NK-92 treated with Interleukin-12 subunit alpha and Interleukin-12 subunit beta, amount 100 ng/mL, for 24 hours (cell line): ENCODE measurements at places on chromosomes 12 and 14.

DNA sequence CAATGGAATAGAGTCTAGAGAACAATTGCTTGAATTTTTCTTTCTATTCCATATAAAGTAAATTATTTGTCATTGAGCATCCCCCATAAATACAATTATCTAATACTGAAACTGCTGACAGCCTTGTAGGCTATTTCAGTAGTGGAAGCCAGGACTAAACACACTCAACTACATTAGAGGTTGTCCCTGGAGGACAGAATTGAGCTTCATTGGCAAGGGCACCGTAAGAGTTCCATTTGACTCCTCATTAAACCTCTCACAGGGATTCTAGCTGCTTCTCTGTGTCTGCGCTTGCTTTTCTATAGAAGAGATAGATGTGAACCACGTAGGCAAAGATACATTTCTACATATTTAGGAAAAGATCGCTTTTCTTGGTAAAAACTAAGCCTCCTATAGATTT, 3.5 kb upstream of the PTPRO start:
- no peak for DNase-seq

- DNase-seq: no peak
These were observed 270.7 kb upstream of the GARIN2 start for GRCh38 chr14:66918527-66918926.

GRCh38 chr14:33516898-33517436, 433.9 kb downstream of the EGLN3 start:
- DNase-seq: no peak

GRCh38 chr12:16281157-16281556, 3.7 kb upstream of the SLC15A5 start:
- no peak for DNase-seq

DNA sequence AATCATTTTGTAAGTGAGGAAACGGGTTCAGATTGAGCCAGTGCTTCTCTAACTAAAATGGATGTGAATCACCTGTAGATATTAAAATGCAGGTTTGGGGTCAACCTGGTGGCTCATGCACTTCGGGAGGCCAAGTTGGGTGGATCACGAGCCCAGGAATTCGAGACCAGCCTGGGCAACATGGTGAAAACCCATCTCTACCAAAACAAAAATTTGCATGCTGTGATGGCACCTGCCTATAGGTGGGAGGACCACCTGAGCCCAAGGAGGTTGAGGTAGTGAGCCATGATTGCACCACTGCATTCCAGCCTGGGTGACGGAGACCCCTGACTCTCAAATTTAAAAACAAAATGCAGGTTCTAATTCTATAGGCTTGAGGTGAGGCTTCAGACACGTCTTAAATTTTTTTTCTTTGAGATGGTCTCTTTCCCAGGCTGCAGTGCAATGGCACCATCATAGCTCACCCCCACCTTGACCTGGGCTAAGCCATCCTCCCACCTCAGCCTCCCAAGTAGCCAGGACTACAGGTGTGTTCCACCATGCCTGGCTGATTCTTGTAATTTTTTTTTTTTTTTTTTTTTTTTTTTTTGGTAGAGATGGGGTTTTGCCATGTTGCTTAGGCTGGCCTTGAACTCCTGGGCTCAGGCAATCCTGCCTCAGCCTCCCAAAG, 9.0 kb downstream of the TUBA1C start:
- no peak for DNase-seq

DNA sequence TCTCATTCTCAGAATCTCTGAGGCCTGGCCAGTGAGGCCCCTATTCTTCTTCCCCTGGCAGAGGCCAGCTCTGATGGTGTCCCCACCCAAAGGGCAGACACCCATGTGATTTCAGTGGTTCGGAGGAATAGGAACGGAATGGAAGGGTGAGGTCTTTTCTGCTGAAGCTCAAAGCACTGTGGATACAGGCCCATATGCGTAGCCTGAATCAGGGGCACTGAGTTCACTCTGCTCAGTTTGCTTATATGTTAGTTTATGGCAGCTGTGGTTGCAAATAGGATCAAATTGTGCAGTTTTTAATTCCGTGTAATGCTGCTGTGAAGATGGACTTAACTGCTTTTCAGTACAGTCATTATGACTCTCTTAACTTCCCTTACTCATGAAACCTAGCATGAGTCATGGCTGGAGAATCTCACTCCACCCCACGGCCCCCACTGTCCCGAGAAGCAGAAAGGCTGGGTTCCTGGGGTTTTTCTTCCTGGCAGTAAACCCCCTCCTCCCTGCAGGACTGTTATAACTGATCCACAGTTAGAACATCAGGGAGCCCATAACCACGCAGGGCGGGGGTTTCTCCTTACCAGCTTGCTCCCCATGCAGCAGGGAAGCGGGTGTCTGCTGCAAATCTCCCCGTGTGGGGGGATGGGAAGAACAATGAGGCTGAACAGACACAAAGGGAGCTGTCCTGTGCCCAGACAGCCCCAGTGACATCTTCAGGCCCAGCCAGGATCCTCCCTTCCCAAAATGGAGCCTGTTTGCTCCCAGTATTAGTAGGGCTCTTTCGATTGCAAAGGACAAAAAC, 122.7 kb downstream of the SLC38A6 start:
- DNase-seq: no peak

DNA sequence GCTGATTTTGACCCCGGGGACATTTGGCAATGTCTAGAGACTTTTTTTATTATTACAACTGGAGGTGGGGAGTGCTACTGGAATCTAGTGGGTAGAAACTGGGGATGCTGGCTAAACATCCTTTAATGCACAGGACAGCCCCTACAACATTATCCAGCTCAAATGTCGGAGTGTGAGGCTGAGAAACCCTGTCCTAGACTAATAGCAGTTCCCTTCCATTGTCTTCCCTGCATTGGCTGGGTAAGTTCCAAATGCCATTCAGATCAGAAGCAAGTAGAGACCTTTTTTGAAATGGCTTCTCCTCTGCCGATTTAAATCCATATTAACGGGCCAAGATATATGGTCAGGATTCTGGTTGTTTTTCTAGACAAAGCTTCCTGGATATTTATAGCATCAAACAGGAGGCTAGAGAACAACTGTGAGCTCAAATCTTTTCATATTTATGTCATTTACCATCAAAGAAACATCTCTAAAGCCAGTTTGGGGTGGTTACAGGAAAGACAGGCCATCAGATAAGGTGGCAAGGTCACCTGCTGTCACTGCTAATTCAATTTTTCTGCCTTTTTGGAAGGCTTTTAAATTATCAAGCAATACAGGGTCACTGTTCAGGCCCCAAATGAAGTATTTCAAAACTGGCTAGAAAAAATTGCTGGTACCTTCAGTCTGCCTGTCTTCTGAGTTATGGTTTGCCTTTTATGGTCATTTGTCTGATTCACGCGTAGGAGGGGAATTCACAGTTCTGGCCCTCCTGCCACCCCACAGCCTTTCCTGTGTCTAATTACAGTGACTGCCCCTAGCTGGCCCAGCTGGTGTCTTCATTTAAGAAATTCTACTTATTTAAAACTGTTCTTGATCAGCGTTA, 20.1 kb upstream of the AKAP5 start:
- peak; percentile 59 for DNase-seq

GRCh38 chr14:105059925-105060565, 5.2 kb downstream of the GPR132 start:
- DNase-seq: no peak

GRCh38 chr12:18752947-18753346, 15.0 kb downstream of the CAPZA3 start:
- no peak for DNase-seq

DNA sequence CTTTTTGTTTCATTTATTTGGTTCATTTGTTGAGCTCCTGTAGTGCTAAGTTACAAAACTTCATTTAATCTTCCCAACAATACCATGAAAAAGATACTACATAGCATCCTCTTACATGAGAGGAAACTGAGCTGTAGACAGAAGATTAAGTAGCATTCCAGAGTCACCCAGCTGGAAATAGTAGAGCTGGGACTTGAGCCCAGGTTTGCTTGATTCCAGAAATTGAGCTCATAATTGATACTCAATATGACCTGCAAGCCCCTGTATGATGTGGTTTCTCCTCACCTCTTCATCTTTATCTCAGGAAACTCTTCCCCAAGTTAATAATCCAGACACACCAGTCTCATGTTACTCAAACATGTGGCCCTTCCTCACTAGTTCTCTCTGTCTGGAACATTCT, 87.0 kb upstream of the DAAM1 start:
- DNase-seq: no peak

GRCh38 chr14:38404100-38404541, 148.2 kb upstream of the CLEC14A start:
- no peak for DNase-seq

GRCh38 chr12:30041096-30041495, 257.4 kb upstream of the TMTC1 start:
- DNase-seq: no peak

GRCh38 chr14:100587086-100587762, at the start of gene BEGAIN:
BEGAIN (minus strand) TSS chr14:100587417; CDS start chr14:100587290, 127 bp downstream.
- no peak for DNase-seq

- no peak for DNase-seq
These were observed 16.5 kb downstream of the TPCN1 start for GRCh38 chr12:113237748-113238147.

GRCh38 chr12:64946132-64946829, 121.8 kb downstream of the TBC1D30 start:
- DNase-seq: no peak

GRCh38 chr12:608413-608812, 54.8 kb downstream of the NINJ2 start:
- DNase-seq: no peak

DNA sequence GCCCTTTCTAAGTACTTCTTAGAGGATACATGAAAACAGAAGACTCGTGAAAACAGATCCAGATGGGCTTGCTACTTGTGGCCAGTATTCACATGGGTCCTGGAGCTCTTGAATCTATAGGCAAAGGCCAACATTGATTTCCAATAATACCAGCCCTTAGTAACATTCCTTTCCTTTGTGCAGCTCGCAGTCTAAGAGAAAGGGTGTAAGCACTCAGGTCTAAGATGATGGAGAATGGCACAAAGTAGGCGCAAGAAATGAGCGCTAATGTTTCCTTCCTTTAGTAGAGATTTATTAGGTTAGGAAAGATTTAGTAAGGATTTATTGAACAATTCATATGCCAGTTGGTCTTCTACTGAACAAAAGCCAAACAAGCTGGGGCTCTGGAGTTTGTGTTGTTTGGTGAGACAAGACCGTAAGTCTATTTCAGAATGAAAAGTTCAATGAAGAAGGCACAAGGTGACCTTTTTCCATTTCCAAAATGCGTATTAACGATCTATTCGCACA, 525 bp downstream of the RNU6-8 start:
- DNase-seq: no peak

GRCh38 chr12:14479004-14479403, 88.7 kb downstream of the PLBD1 start:
- DNase-seq: no peak

DNA sequence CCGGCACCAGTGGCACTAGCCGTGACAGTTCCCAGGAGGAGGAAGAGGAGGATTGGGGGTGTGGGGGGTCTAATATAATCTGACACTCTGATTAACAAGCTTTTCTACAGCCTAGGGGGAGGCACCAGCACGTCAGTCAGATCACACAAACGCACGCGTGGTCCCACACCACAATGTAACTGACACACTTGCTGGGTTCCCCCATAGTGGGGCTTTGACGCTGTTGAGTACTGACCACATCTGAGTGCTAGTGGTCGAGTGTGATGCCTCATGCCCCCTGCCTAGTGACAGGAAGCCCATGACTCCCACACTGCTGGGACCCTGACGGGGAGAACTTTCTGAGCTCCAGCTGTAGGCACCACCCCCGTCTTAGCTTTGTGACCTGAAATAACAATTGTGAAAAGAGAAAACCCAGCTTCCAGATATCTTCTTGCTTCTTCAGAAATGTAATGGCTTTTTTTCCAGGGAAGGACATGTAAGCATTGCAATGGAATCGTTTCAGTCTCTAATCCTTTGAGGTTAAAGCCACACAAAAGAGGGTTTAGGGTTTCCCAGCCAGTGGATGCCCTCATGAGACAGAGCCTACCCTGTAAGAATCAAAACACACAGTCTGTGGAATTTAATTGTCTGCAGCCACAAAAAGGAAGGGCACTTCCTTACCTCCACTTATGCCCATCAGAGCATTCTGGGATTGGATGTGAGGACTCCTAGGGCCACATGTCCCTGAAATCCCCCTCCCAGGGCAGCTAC, 183.9 kb downstream of the PIWIL1 start:
- DNase-seq: no peak

DNA sequence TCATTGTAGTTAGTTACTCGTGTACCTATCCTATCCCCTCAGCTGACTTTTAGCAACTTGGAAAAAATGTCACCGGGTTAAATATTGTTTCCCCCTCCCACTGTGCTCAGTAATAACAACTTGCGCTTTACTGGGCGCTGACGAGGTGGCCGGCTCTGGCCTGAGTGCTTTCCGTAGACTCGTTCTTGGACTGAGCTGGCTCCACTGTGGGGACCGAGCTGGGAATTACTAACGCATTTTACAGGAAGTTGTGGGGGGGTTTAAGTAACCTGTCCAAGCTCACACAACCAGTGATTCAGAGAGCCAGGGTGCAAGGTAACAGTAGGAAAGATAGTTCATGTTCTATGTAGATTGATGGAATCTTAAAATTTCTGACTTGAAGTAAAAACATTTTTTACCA, 82.5 kb upstream of the KICS2 start:
- no peak for DNase-seq

- no peak for DNase-seq
These were observed 31.9 kb upstream of the OSBPL8 start for GRCh38 chr12:76591476-76591875.

GRCh38 chr14:74973003-74973653, 17.7 kb upstream of the PGF start:
- no peak for DNase-seq

DNA sequence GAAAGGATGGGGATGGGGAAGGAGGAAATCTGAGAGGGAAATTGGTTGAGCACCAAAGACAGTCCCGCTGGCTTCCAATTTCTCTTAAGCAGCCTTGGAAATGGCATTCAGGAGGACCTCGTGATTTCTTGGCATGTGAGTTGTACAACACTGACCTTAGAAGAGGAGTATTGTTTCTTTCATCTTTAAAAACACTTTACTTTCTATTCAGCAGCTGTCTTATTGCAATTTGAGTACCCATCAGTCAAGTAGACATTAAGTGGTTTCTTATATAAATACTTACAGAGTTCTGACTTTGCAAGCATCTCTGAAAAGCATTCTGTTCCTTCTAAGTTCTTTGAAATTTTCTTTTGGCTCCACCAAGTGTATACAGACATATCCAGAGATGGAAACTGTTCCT, 83.2 kb downstream of the LMNTD1 start:
- DNase-seq: no peak

- no peak for DNase-seq
These were observed 122.0 kb upstream of the ATXN7L3B start for GRCh38 chr12:74415633-74416032.

DNA sequence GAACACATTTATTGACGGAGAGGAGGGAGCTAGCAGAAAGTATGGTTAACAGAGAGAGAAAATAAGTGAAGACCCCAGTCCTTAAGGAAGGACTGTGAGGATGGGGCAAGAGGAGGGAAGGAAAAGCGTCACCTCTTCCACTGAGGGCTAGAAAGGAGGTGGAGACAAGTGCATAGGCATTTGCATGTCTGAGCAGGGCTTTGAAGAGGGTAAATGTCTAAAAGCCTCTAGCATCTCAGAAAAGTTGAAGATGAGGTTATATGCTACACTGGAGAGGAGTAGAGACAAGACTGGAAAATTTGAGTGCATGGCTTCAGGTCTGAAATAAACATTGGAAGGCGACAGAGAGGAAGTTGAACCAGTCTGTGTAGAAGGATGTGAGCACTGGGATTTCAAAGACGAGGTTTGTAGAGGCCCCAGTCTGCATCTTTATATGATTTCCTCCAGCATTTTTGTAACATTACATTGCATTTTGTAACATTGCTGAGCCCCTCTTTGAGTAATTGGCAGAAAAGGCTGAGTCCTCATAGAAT, 98.5 kb upstream of the IFNG-AS1 start:
- no peak for DNase-seq

GRCh38 chr12:86698641-86698980, 442.4 kb upstream of the MGAT4C start:
- DNase-seq: no peak
